ENCODE measurements at places on chromosomes 1 and 21.

- DNase-seq = no peak
These were observed 204.1 kb downstream of the PBX1 start for GRCh38 chr1:164763098-164763497.

GRCh38 chr1:77227381-77227780 lies 8.2 kb upstream of the PIGK start:
- DNase-seq = no peak

- no peak for DNase-seq
These were observed 4.1 kb upstream of the GNPAT start for GRCh38 chr1:231236938-231237337.

- DNase-seq = no peak
These were observed 41.7 kb downstream of the SLC22A15 start for GRCh38 chr1:116018007-116018406.

GRCh38 chr1:10793129-10793651 lies 3.3 kb downstream of the CASZ1 start:
- no peak for DNase-seq

All from globus pallidus (tissue), 1 donor.